HepG2 (cell line): ENCODE measurements at places on chromosomes 4 and X. TPM values are rescaled to one million over a fixed set of nuclear protein-coding genes. Genes with fewer than 3 reads are reported as not detected.

PCDH19 gene
- 0.02 and 0.03 TPM in 2 replicates for total RNA-seq

- DNase-seq, result no peak
Observed at GRCh38 chr4:80931631-80932081, 98.9 kb upstream of the BMP3 start.

- peak; percentile 21 for DNase-seq
Observed at GRCh38 chrX:13120017-13120416, 75.6 kb upstream of the FAM9C start.

DNA sequence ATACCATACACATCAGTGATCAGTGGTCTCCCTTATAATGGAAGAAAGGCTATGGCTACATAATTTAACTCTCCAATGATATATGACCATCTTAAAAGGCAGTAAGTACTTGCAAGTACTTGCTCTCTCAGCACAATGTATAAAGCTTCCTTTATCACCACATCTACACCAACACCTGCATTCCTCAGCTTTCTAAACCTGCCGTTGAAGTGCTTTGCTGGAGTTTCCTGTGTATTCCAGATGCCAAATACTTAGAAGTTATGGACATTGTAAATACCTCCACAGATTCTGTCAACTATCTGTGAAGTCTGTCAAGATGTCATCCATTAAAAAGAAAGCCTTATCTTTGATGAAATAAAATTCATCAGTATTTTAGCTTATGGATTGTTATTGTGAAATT is 335.0 kb upstream of the GALNTL6 start:
- no peak for DNase-seq

GRCh38 chrX:133640161-133641015 is 225.1 kb upstream of the GPC4 start:
- no peak for DNase-seq

ERAS gene
- 0.22 TPM in 1 of 2 replicates, not detected in the other for total RNA-seq

- no peak for DNase-seq
Observed at GRCh38 chr4:14726877-14727361, 275.4 kb upstream of the CPEB2 start.

MAD2L1 gene
- total RNA-seq, result 109 and 134 TPM in 2 replicates

DNA sequence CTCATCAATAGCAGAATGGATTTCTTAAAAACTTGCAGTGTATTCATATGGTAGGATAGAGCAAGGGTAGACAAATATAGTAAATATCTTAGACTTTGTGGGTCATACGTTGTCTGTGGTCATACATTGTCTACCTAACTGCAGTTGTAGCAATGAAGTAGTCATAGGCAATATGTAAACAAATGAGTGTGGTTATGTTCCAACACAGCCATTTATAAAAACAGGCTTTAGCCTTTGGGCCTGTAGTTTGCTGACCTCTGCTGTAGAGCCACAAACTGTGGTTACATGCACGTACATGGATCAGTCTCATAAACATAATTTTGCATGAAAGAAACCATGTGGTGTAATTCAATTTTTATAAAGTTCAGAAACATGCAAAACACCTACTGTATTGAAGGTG is 98.9 kb downstream of the LARP1B start:
- no peak for DNase-seq

F9 gene
- total RNA-seq, result not detected in 2 replicates
